Fibroblast of skin of right biceps (primary cell): ENCODE measurements at places on chromosomes 16 and 17.

- DNase-seq: no peak
These were observed 4.4 kb downstream of the CD300E start for GRCh38 chr17:74619077-74619673.

GRCh38 chr16:74771656-74772315, 2.8 kb downstream of the FA2H start:
- no peak for DNase-seq

- DNase-seq: peak; percentile 64
These were observed 39.7 kb upstream of the MEAK7 start for GRCh38 chr16:84544031-84544773.

GRCh38 chr16:89639385-89639784, 18.1 kb downstream of the CHMP1A start:
- no peak for DNase-seq

DNA sequence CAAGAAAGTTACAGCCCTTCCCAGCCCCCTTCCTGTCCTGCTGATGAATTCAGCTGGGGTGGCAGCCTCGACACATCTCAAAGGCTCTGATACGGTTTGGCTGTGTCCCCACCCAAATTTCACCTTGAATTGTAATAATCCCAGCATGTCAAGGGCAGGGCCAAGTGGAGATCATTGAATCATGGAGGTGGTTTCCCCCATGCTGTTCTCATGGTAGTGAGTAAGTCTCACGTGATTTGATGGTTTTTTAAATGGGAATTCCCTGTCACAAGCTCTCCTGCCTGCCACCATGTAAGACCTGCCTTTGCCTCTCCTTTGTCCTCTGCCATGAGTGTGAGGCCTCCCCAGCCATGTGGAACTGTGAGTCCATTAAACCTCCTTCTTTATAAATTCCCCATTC, 163.2 kb upstream of the FOXF1 start:
- DNase-seq: no peak

DNA sequence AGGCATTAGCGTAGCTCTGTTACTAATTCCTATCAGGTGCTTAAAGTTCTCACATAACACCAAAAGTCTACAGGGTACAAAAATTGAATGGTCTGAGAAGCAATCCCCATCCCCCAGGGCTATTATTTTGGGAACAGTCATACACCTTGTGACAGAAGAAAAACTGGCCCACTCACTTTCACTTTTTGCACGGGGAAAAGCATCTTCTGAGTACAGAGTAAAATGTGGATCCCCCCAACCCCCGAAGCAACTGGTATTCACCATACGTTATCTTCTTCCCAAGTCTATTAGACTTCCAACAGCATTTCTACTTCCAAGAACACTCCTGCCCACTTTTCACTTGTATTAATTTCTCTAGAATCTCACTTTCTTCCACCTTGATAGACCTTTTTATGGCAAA, 11.8 kb downstream of the GGA3 start:
- DNase-seq: no peak

- DNase-seq: peak; percentile 3
These were observed 69.0 kb upstream of the CDH8 start for GRCh38 chr16:62105244-62105643.

- DNase-seq: peak; percentile 44
These were observed 1.3 kb downstream of the FUS start for GRCh38 chr16:31181102-31181830.

- no peak for DNase-seq
These were observed 9.6 kb upstream of the SHISA9 start for GRCh38 chr16:12891836-12892235.

- no peak for DNase-seq
These were observed 32.5 kb upstream of the CES5A start for GRCh38 chr16:55907661-55908060.

- no peak for DNase-seq
These were observed 41.1 kb downstream of the TMEM11 start for GRCh38 chr17:21172846-21173245.

- DNase-seq: no peak
These were observed 6.9 kb downstream of the CYBC1 start for GRCh38 chr17:82443465-82444283.

DNA sequence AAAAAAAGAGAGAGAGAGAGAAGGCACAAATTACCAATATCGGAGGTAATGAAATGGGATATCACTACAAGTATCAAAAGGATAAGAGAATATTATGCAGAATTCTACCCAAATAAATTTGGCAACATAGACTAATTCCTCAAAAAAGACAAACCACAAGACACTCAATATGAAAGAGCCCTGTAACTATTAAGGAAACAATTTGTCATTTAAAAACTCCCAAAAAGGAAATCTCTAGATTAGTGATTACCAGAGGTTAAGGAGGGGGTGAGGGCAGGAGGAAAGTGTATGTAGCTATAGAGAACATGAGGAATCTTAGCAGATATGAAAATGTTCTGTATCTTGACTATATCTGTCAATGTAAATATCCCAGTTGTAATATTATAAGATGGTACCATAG, 54.0 kb downstream of the CFDP1 start:
- peak; percentile 33 for DNase-seq

DNA sequence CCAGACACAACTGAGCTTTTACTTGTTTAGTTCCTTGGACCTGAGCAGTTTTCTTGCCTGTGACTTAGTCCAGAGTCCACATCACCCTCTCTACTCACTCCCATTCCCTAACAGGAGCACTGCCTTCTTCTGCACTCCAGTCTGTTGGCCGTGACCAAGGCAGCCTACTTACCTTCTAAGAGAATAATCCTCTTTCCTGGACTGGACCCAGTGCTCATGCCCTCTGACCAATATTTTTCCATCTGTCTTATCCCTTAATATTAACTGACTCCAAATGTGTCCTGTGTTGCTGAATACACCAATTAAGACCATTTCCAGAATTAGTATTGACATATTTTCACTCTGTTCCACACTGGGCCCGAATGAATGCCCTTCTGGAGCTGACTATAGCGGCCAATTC, 681.0 kb upstream of the KIF2B start:
- DNase-seq: no peak

GRCh38 chr17:62008294-62008693, 56.8 kb downstream of the MED13 start:
- no peak for DNase-seq

DNA sequence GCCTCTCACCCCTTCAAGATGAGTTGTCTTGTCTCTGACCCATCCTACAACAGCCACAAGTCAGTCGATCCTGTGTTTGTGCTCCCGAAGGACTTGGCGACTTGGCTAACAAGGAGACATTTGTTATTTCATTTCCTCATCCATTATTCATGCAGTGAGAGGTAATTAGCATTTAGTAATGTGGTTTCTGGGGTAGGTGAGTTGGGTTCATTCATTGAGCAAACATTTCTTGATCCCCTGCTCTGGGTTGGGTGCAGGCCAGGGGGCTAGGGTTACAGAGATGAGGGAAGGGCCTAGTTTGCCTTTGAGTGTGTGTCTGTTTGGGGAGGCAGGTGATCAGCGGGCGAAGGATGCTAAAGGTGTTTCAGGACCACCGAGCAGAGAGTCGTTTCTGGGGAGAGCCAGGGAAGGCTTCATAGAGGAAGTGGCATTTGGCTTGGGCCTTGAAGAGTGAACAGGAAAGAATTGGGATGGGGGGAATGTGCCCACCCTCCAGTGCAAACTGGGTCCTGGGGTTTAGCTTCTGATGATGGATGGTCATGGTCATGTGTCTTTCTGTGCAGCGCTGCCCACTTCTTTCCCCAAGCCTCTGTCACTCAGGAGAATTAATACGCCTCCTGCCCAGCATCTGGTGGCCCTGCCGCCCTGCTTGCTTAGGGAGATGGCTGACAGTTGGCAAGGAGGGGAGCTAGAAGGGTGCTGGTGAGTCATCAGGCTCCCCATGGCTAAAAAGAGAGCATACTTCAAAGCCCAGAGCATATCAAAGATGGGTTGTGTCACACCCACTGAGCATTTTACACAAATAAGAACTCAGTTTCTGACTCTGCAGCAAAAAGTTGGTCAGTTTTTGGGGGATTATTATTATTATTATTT, 38.5 kb downstream of the MSI2 start:
- DNase-seq: peak; percentile 35

GRCh38 chr17:81690066-81690465, 6.3 kb downstream of the HGS start:
- no peak for DNase-seq

DNA sequence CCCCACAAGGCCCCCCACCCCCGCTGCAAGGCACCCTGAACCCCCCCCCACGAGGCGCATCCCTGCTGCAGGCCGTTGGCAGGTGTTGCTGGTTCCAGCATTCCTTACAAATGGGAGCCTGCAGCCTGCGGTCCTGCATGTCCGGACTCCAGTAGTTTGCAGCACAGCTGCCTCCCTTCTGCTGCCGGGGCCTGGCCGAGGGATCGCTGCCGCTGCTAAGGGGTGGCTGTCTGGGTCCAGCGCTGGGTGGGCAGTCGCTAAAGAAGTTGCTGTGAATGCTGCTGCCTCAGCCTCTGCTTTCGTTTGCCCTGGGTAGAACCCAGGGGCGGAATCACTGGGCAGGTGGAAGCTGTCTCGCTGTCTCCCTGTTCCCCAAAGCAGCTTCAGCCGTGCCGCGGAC, 11.8 kb downstream of the UTS2R start:
- no peak for DNase-seq

DNA sequence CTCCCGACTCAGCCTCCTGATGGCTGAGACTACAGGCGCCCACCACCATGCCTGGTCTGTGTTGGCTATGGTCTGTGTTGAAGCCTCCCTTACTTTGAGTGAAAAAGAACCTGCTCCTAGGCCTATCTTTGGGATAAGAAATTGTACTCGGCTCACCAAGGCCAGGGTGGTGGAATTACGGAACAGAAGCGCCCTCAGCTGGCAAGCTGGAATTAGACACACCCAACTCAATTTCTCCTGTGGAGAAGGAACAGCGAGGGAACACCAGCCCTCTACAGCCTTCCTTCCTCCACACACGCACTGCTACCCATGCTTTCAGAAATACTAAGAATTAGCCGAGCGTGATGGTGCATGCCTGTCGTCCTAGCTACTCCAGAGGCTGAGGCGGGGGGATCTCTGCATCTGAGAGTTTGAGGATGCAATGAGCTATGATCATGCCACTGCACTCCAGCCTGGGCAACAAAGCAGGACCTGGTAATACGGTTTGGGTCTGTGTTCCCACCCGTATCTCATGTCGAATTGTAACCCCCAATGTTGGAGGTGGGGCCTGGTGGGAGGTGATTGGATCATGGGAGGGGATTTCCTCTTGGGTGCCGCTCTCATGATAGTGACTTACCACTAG, 40.1 kb upstream of the RBBP6 start:
- no peak for DNase-seq

DNA sequence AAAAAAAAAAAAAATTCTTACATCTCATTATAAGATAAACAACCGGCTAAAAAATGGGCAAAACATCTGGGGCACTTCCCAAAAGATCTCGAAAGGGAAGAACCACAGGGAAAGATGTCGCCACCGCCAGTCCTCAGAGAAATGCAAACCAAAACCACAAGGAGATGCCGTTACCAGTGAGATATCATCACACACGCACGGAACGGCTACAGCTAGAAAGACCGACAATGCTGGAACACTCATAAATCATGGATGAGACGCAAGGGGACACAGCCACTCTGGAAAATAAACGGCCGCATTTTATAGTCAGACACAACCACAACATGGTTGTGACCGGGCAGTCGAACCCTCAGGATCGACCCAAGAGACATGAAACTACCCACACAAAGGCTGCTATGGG, 24.5 kb downstream of the WDR45B start:
- DNase-seq: no peak

- DNase-seq: no peak
These were observed 232.4 kb downstream of the IRX3 start for GRCh38 chr16:54053891-54054820.

GRCh38 chr16:76816475-76816874, 374.5 kb upstream of the MON1B start:
- DNase-seq: no peak

DNA sequence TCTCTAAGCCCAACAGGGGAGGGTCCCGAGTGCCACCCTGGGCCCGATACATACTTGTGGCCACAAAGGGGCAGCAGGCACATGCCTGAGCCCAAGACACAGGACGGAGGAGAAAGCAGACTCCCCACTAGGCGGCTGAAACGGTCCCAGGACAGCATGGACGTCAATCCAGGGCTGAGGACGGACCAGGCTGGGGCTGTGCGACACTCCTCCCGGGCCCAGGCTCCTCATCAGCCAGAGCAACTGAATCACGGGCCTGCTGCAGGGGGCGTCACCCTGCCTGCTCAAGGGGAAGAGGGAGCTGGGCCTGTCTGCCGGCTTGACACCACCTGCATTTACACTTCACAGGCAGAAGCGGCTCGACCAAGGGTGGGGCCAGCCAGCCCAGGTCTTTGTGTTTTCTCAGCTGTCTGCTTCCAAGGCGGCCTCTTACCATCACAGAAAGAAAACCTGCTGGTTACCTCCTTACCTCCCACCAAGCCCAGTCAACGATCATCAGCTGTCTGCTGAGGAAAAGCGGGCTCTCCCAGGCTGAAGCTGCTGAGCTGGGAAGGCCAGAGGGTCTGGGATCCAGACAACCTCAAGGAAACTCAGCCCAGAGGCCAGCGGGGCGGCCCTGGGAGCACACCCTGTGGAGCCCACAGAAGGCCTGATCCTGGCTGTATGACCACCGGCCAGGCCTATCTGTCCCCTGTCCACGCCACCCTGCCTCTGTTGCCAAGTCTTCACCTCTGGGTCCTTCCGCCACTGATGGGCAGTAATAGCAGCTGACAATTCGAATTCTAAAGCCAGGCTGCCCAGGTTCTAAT, 26.4 kb downstream of the KIFC3 start:
- DNase-seq: peak; percentile 19

GRCh38 chr16:87821376-87822107, 47.8 kb downstream of the SLC7A5 start:
- no peak for DNase-seq

DNA sequence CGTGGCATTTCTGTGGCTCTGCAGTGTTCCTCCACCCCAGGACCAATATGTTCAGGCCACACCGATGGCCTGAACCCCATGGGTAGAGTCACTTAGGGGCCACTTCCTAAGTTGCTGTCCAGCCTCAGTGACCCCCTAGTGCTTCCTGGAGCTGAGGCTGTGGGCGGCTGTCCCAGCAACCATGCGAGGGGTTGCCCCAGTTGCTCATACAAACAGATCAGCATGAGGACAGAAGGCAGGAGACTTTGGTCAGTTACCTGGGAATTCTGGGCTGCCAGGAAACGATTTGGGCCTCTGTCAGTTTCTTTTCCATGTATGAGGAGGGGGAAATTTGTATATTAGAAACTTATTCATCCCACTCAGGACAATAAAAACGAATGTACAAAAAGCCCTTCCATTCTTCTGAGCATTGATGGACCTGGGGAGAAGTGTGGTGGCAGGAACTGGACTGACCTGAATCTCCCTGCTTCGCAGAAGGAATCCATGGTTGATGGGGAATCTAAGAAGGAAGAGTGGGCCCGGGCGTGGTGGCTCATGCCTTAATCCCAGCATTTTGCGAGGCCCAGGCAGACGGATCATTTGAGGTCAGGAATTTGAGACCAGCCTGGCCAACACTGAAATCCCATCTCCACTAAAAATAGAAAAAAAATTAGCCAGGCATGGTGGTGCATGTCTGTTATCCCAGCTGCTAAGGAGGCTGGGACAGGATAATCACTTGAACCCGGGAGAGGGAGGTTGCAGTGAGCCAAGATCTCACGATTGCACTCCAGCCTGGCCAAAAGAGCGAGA, 4.9 kb upstream of the IL32 start:
- no peak for DNase-seq

GRCh38 chr16:57694725-57695679, at the start of gene DRC7:
DRC7 (plus strand) TSS chr16:57694806; CDS start chr16:57697950, 3,144 bp downstream.
- peak; percentile 20 for DNase-seq
